ENCODE measurements at places on chromosomes 4 and X. TPM values are rescaled to one million over a fixed set of nuclear protein-coding genes. Genes with fewer than 3 reads are reported as not detected.

CCNI gene
- total RNA-seq = 201 TPM

PDE6B gene
- total RNA-seq = under 0.01 TPM

FAM47C gene
- total RNA-seq = not detected

CAPN6 gene
- total RNA-seq = 0.13 TPM

ABLIM2 gene
- total RNA-seq = not detected

GPC4 gene
- 3.9 TPM for total RNA-seq

PHKA1 gene
- total RNA-seq = 5.3 TPM

RAB40AL gene
- total RNA-seq = not detected

PLAC8 gene
- not detected for total RNA-seq

GC gene
- total RNA-seq = not detected

GLOD5 gene
- not detected for total RNA-seq

ADGRG2 gene
- total RNA-seq = under 0.01 TPM

PTPN13 gene
- total RNA-seq = 14.1 TPM

RRH gene
- 0.13 TPM for total RNA-seq

ZNF157 gene
- under 0.01 TPM for total RNA-seq

RIPPLY1 gene
- total RNA-seq = not detected

LGI2 gene
- total RNA-seq = not detected

SMPX gene
- total RNA-seq = not detected

LINC00632 gene
- total RNA-seq = 22.1 TPM

TNIP3 gene
- total RNA-seq = not detected

HMX1 gene
- total RNA-seq = not detected

RGS12 gene
- total RNA-seq = 18.7 TPM

SPCS3 gene
- total RNA-seq = 69.1 TPM

TRIM60 gene
- not detected for total RNA-seq

MAP3K15 gene
- 0.13 TPM for total RNA-seq

H2BW2 gene
- total RNA-seq = not detected

MAGEB16 gene
- not detected for total RNA-seq

TRMT2B gene
- 10.2 TPM for total RNA-seq

P2RY10 gene
- total RNA-seq = not detected

SHOX gene
- not detected for total RNA-seq

SLC6A8 gene
- total RNA-seq = 29.3 TPM

DUX4 gene
- not detected for total RNA-seq

GLRB gene
- 5.8 TPM for total RNA-seq

FOXO4 gene
- total RNA-seq = 3.6 TPM

MUC7 gene
- total RNA-seq = not detected

CXXC4 gene
- total RNA-seq = 6.8 TPM

CCDC160 gene
- not detected for total RNA-seq

KLHL4 gene
- 0.56 TPM for total RNA-seq

SHISA3 gene
- total RNA-seq = 4.3 TPM

KLHL13 gene
- 4.1 TPM for total RNA-seq

All from epithelial cell of alveolus of lung (primary cell).